ENCODE measurements at places on chromosomes 2 and 18.
A peak's percentile ranks its signal among the peaks of the same experiment; 100 is the strongest.

DNA sequence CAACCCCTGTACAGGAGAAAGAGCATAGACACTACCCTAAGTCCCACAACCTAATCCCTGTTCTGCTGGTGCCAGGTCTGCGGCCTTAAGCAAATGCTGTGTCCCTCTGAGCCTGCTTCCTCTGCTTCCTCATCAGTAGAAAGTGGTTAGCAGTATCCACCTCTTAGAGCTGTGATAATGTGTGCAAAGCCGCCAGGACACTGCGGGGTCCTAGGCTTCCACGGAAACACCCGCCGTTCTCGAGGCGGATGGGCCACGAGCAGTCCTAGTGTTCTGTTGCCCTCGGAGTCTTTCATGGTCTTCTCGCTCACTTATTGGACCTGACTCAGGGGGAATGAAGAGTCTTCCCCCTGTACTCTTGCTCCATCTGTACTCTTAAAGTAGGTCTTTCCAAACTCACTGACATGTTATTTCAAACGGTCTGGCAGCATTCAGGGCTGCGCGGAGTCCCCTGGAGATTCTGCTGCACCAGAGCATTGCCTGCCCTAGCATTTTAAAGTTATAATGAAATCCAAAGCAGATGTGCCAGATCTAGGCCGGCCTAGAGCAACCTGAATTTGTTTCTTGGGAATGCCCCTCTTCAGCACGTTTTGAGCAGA, 107.2 kb upstream of the ZNF236 start:
- no peak for DNase-seq

- no peak for DNase-seq
These were observed 83.5 kb upstream of the CDCA7 start for GRCh38 chr2:173271135-173271534.

- no peak for DNase-seq
These were observed 806.5 kb downstream of the TDRD15 start for GRCh38 chr2:21930226-21930625.

- no peak for DNase-seq
These were observed 48.6 kb downstream of the SMAD2 start for GRCh38 chr18:47881752-47882455.

- peak; percentile 85 for DNase-seq
These were observed at the start of gene SPR for GRCh38 chr2:72887032-72887739. SPR (plus strand) TSS chr2:72887408; CDS start chr2:72887433, 25 bp downstream.

- DNase-seq, result no peak
These were observed 713.7 kb downstream of the DSC3 start for GRCh38 chr18:30328839-30329238.

DNA sequence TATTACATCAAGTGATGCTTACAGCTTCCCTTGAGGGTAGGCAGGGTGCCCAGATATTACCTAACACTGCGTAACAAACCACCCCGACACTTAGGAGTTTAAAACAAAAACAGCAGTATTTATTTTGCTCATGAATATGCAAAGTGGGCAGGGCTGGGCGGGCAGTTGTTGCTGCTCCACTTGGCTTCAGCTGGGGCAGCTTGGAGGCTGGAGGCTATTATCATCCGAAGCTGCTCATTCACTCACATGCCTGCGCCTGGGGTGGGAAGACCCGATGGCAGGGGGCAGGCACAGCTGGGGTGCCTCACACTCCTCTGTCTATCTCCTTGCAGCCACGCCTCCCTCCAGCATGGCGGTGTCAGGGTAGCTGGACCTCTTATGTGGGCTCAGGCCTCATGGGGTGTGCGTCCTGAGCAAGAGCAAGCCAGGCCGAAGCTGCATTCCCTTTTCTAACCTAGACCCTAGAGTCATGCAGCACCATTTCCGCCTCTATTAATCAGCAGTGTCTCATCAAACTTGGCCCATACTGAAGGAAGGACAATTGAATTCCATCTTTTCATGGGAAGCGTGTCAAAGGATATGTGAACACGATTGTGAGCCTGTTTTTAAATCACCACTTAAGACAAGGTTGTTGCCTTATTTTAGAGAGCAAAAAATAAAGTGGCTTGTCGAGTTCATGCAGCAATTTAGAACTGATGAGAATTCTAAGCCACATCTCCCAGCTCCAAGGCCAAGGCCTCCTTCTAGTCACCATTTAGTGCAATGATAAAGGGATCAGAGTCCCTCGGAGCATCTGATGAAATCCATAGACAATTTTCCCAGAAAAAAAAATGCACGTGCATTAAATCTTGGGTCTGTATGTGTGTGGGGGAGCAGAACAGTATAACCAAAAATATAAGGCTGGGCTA, 54.9 kb downstream of the SDC1 start:
- no peak for DNase-seq

GRCh38 chr2:164954954-164955701, at the start of gene SLC38A11:
SLC38A11 (minus strand) TSS chr2:164955525; CDS start chr2:164955247, 278 bp downstream.
- DNase-seq, result peak; percentile 47

DNA sequence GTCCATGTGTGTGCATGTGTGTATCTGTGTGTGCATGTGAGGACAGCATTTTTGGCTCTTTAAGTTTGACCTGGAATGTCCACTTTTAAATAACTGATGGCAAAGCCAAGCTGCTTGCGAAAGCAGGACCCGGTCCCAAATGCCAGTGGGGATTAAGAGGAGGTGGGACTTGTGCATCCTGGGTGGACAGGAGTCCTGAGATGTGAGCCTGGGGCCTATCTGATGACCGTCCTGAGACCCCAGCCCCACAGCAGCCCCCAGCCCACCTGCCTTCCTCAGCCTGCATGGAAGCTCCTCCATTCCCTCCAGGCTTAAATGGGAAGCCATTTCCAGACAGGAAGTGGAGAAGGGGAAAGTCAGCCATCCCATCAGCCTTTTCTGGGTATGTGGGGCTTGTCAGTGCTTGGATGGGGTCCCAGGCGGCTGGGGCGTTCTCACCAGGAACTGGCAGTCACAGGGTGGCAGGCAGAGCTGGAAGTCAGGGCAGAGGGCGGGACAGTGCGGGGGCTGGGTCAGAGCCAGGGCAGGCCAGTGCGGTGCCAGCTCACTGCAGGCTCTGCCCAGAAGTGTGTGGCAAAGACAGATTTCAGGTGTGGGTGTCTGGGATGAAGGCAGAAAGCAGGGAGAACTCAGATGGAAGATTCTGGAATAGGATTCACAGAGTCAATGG, 117.8 kb downstream of the ACKR3 start:
- no peak for DNase-seq

GRCh38 chr2:199572571-199572970, 114.8 kb upstream of the SATB2 start:
- no peak for DNase-seq

DNA sequence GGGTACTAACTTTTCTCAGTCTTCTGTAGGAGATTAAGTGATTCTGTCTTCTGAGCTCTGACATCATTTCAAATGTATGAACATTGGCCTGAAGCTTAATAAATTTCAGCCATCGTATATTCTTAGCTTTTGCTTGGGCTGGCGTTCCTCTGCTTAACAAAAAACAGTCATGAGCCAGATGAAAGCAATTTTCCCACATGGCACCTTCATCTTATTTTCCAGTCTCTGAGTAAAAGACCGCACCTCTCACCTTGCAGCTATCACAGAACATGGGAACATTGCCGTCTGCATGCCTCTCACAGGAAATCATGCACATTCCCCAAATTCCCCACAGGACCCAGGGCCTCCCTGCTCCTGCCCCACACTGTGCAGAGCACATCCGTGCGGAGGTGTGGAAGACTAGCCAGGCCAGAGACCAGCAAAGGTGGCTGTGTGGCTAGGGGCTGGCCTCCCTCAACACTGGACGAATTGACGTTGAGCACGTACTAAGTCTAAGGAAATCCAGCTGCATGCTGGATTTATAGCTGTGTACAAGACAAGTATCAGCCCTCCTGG, 531.8 kb upstream of the ID2 start:
- DNase-seq, result no peak

DNA sequence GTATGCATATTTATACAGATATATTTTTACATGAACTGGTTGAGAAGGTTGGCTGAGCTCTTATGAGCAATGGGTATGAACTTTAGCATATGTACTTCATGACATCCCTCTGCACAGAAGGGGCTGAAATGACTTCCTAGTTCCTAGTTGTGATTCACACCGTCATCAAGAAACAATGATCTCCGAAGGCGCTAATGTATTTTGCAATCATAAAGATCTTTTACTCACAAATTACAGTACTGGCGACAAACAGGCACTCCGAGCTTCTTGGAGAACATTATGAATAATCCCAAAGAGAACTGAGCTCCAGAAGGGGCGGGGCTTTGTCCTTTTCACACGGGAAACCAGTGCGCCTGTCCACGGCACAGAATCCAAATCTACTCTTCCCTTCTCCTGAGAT, 18.1 kb downstream of the BCL2 start:
- DNase-seq, result no peak

- DNase-seq, result peak; percentile 20
These were observed 469.3 kb upstream of the MEX3C start for GRCh38 chr18:51666763-51667191.

DNA sequence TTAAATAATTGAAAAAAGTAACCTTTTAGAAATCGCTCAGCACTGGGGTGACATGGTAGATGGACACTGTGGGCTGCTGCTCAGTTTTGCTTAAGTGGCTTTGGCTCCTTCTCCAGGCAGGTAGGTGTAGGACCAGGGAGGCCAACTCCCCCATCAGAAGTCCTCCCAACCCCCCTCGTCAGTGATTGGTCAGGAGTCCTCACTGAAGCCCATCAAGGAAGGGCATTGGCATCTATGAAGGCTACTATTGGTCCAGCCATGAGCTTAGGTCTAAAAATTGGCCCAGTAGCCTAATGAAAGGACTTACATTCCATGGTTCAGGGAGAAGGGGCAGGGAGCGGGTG, 34.7 kb downstream of the ST3GAL5 start:
- DNase-seq, result no peak

DNA sequence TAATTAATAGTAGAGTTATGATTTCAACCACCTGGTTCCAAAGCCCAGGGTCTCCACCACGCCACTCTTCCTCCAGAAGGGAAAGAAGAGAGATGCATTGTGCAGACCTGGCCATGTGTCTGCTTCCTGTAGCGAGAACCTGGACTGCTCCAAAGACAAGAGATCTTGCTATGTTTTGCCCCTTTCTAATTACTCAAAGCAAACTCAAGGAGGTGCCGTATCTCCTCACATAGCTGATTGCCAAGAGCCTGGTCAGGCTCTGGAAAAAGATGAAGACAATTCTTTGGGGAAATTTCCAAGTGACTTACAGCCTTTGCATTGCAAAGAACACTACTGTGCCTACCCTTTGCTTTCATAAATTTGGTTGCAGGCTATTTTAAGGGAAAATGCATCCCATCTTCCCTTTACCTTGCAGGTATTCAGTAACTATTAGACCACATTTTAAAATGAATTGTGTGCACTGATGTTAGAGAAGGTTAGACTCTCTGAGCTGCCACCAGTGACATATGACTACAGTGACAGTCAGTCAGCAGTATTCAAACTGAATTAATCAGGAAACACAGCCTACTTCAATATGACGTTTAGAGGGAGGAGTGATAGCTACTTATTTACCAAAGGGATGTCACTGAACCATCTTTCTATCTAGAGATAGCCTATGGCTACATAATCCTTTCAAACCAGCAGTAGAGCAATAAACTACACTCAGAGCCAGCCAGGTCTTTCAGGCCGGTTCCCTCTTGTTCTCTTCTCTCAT, 842.1 kb upstream of the FANCL start:
- DNase-seq, result no peak

DNA sequence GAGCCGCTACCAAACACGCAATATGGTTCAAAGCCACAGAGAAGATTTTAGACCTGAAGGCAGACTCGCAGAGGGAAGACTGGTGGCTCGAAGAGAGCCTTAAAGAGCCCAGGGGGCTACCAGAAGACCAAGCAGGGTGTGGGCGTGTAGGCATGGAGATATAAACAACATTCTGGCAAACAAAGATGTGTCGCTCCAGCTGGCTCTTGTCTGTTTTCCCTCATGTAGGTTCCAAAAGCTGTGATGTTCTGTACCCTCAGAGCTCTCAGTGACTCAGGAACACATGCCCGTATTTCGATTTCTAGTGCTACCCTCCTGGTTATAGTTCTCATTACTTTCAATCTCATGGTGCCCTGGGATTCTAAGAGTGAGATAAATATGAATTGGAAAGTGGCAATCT, 44.5 kb downstream of the DOCK10 start:
- no peak for DNase-seq

GRCh38 chr2:108617617-108618016, 83.3 kb downstream of the LIMS1 start:
- DNase-seq, result no peak

DNA sequence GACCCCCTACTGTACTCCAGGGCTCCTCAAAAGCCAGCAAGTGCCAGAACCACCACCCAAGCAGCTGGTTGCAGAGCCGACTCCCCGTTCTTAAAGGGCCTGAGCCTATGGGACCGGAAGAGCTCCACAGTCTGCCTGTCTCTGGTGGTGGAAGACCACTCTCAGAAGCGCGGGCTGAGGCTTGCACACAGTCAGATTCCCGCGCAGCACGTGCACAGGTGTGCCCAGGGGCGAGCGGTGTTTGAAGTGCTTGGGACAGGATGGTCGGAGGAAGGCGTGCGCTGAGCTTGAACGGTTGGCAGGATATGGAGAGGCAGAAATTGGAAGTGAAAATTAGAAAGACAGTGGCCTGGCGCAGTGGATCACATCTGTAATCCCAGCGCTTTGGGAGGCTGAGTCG, 64.8 kb downstream of the CYP26B1 start:
- no peak for DNase-seq

DNA sequence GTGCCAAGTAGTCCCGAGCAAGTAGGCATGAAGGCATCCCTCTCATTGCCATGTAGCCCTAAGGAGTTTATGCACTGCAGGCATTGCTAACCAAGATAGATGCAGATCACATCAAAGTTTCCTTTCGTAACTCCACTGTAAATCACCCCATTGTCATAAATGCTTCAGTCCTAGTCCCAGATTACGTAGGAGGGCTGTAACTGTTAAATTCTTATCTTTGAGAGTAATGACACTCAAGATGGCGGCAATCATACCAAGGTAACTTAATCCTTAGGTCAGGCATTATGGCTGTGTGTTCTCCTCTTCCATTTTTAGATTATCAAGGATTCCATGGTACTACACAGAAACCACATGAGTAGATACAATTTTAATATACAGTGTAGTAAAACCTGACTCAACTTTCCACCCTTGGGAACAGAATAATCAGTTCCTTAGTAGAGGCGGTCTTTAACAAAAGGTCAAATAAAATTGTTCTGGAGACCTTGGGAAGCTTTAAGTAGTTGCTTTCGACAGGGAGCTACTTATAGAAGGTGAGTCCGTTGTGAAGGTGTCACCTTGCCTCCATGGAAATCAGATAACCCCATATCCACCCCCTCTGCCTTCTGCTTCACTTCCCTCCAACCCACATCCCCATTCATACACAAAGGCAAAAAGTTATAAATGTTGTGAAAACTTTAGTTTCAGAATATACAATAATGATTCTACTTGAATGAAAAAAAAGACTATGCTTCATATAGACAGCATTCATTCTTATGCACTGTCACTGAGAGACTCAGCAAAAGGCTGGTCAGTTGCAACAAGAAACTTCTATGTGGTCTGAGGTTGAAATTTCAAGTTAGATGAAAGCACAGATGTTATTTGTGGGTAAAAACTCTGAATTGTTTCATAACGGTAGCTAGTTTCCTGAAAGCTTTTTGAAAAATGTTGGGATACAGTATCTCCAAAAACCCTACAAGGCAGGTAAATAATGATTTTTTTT, 64.8 kb upstream of the GALNT5 start:
- DNase-seq, result no peak
